Activated CD8-positive, alpha-beta memory T cell treated with anti-CD3 and anti-CD28 coated beads, Interleukin-2, amount 10 ng/mL, durations not matched to agents 7 days and 5 days (primary cell): ENCODE measurements at places on chromosomes 7 and 10. TPM values are rescaled to one million over a fixed set of nuclear protein-coding genes. Genes with fewer than 3 reads are reported as not detected.

DNA sequence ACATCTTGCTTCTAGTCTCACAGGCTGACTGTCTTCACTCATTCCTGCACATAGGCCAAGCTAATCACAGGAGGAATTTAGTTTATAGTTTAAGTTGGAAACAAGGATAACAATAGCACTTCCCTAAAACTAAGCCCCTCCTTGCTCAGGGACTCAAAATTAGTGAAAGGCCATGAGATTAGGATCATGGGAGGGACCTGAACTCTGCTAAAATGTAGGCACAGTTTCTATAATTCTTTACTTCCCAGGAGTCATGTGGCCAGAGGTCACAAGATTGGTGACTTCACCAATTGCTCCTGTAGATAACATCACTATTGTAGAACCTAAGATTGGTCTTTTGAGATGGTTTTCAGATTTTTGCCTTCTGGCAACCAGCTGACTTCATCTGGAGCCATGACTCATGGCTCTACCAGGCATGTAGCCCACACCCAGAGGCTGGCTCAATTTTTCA lies 14.8 kb upstream of the UPP1 start:
- no peak for DNase-seq

- no peak for DNase-seq
Measured at GRCh38 chr7:9204571-9204970, 771.2 kb downstream of the NXPH1 start.

- DNase-seq = no peak
Measured at GRCh38 chr10:87552248-87552929, 47.7 kb downstream of the MINPP1 start.

- DNase-seq = no peak
Measured at GRCh38 chr10:116001262-116001857, 271.6 kb downstream of the GFRA1 start.

MPP7 gene
- total RNA-seq = 3.7 TPM

DNA sequence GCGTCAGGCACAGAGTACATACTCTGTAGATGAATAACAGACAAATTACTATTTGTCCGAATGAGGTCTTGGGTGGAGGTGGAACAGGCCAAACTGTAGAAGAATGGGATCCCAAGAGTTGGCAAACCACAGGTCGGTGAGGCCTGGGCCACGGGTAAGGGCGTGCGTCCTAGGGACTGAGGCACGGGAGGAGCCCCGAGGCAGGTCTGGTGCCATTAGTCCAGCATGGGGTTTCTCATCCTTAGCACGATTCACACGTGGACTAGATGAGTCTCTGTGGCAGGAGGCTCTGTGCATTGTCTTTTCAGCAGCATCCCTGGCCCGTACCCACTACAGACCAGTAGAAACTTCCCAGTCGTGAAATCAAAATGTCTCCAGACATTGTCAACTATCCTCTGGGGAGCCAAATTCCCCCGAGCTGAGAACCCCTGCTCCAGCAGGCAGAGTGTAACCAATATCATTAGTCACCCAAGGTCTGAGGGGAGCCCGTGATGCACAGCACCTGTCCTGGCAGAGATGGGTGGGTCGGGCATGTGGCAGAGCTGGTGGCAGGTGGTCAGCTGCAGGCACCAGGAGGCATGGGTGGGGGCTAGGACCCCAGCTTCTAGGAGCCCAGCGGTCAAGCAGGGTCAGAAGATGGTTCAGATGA lies 61.3 kb downstream of the COL13A1 start:
- DNase-seq = no peak

DNA sequence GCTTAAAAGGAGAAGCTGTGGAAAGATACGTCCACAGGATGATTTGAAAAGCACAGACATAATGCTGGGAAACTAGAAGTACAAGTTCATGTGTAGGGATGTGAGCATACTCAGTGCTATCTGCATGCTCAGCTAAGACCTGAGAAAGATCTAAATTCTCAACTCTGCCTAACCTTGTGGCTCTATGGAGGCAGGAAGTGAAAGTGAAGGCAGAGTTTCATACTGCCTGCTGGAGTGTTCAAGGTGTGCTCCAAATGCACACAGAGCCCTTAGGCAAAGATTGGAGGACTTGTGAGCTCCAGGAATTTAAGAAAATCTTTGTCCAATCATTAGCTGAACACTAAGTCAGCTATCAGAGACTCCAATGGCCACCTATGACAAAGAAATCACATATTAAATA lies 190.9 kb downstream of the RNLS start:
- peak; percentile 54 for DNase-seq

DNA sequence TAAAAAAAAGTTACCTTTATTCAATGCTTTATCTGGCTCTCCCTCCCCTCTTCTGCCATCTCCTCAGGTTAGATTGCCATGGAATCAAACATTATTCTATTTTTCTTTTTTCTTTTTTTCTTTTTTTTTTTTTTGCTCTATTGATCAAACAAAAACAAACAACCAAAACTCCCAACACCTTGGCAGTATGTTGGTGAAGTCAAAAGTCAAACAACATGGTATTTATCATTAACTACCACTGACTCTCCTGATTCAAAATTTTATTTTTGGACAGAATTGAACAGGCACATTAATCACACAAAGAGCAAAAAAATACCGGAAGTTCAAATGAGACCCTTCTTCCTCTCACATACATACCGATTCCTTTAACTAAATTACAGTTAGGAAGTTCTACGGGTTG lies 6.4 kb downstream of the PON1 start:
- no peak for DNase-seq

SPDYE16 gene
- total RNA-seq = not detected

- DNase-seq = no peak
Measured at GRCh38 chr10:128245026-128245425, 118.8 kb upstream of the MKI67 start.

- no peak for DNase-seq
Measured at GRCh38 chr7:94249631-94250030, 145.1 kb upstream of the COL1A2 start.

DNA sequence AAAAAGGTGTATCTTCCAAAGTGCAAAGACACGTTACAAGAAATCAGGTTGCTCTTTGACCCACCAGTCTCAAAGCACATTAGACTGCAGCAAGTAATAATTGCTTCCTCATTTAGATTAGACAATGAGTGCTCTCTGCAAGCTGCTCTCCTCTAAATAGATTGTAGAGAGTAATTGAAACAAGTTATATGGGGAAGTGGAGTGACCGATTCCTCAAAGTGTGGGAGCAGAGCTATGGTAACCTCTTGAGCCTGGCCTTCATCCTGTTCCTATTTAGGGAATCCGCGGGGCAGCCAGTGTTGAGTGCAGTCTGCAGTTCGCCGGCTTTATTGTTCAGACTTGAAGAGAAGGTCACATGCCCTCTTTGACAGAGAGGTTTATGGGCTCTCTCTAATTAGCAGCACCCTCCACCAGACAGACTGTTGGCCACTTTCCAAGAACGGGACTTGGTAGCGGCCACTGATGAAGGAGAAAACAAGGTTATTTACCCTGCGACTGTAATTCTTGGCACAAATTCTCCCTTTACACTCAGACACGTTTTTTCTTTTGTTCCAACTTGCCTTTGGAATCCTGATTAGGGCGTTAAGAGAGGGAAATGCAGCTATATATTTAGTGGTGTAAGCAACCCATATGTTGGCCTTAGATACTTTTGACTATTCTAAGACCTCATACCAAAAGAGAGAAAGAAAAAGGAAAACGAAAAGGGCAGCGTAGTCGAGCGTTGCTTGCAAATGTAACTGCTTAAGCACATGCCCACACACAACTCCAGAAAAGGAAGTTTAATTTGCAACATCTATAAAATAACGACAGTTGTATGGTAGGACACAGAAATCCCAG lies 107.5 kb downstream of the REEP3 start:
- no peak for DNase-seq

- DNase-seq = no peak
Measured at GRCh38 chr10:821322-821721, 110.2 kb downstream of the LARP4B start.

GRCh38 chr7:20698469-20698868 lies 83.0 kb downstream of the ABCB5 start:
- DNase-seq = no peak

PRKCQ gene
- total RNA-seq = 51.0 TPM

GRCh38 chr10:45044290-45044689 lies 43.6 kb downstream of the ZNF22 start:
- no peak for DNase-seq

A1CF gene
- not detected for total RNA-seq

DNA sequence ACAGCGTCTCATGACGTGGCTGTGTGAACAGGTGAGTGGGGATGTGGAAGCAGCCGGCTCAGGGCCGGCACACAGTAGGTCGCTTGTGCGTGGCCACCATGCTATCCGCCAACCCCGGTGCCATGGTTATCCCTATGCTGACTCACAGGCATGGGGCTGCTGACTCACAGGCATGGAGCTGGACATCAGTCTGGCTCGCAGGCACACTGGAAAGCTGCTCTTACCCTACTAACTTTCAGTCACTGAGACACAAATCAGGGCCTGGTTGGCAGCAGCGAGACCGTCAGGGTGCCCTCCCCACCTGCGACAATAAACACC lies 341.9 kb downstream of the PTPRN2 start:
- no peak for DNase-seq

DNA sequence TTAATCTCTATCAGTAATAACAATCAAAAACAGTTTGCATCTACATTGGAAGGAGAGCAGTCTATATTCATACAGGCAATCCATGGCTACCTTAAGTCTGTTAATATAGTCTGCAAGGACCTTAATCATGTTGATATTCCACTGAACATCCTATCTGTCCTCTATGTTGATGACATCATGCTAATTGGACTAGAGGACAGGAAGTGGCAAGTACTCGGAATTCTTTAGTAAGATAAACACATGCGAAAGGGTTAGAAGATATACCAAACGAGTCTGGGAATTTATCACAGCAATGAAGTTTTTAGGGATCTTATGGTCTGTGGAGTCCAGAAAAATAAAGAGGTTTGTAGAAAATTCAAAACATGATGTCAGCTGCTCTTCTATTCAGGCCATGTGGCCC lies 11.3 kb upstream of the SAMD9L start:
- DNase-seq = no peak

GRCh38 chr7:28973591-28973990 lies 15.5 kb upstream of the TRIL start:
- no peak for DNase-seq

DNA sequence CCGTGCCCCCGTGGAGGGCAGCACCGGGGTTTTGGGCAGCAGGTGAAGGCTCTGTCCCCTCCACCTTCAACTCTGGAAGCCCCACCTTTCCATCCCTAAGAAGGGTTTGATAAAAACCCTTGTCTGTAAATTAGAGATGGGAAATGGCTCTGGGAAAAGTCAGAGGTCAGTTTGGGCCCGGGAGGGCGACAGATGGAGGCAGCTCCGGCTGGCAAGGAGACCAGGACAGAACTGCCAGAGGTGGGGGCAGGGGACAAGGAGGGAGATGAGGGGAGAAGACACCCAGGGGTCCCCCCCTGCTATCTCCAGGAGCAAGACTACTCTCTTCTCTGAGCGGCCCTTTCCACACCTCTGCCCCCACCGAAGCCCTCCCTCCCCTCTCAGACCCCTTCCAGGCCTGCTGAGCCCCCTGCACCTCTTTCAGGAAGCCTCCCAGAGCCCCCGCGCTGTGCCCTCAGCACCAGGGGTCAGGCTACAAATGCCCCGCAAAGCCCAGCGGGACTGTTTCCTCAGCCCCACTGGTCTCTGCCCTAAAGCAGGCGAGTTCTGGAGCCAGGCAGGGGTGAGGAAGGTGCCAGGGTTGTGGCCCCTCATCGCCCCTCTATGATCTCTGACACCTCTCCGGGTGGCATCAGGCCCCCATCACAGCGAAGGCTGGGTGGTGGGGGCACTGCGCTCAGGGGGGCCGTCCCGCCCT lies 980 bp upstream of the SH2B2 start:
- no peak for DNase-seq

DNA sequence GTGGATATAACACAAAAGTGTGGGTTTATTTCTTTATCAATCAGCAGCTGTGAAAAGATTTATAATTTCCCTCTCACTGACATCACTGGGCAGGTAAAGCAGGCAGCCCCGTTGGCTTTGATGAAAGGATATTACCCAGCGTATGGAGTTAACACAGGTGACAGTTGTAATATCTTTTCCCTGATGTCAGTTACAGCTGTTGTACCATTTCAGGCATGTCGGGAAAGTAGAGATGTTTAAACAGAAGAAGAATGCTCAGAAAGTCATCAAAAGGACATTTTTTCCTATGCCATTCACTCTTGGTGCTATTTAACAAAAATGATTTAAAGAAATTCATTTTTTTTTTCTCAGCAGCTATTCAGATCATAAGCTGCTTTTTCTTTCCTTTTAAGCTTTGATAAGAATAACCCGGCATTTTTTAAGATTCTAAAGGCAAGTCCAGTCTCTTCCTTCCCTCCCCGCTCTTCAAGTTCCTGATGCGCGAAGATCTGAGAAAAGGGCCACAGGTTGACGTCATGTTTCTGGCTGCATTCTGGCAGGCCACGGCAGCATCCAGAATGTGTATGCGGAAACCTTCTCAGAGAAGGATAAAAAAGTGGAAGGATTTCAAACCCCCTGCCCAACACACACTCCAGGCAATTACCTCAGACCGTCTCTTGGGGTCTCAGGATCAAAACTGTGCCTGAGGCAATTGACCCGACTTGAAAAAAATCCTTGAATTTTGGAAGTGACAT lies 32.5 kb upstream of the ADAM12 start:
- no peak for DNase-seq

WAC gene
- 128 TPM for total RNA-seq

MYO1G gene
- 502 TPM for total RNA-seq
